Activated T-helper 9 cell treated with anti-CD3 and anti-CD28 coated beads, Interleukin-2, amount 50 U/mL, for 16 hours (primary cell): ENCODE measurements at places on chromosomes 7 and 10.

DNA sequence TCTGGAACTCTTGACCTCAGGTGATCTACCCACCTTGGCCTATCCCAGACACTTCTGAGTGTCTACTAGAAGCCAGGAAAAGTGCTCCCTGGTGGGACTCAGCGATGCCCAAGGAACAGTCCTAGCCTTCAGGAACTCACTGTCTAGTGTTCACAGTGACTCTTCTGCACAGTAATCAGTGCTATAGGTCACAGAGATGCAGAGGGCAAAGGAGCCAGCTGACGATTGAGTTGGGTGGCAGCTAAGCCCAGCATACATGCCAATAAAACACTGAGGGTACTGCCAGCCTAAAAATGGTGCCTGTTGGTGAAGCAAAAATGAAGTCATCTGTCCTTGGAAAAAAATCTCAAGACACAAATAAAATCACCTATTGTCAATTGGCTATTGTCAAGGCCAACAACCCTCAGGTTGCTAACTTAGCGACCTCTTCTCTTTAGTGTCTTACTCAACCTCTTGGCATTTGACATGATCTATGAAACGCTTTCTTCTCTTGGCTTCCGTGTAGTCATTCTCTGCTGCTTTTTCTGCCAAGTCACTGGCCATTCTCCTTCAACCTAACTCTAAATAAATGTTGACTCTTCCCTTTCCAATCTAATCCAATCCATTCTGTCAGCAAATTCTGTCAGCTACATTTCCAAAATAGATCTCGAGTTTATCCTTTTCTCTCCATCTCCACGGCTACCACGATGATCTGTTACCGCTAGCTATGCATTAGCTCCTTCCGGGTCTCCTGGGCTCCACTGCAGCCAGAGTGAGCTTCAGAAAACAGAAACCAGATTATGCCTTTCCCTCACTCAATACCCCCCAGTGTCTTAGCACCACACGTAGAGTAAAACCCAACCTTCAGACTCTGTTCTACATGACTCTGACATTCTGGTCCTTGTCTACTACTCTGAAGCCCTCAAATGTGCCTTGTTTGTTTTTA is 99.2 kb downstream of the ATXN7L1 start:
- DNase-seq = no peak

DNA sequence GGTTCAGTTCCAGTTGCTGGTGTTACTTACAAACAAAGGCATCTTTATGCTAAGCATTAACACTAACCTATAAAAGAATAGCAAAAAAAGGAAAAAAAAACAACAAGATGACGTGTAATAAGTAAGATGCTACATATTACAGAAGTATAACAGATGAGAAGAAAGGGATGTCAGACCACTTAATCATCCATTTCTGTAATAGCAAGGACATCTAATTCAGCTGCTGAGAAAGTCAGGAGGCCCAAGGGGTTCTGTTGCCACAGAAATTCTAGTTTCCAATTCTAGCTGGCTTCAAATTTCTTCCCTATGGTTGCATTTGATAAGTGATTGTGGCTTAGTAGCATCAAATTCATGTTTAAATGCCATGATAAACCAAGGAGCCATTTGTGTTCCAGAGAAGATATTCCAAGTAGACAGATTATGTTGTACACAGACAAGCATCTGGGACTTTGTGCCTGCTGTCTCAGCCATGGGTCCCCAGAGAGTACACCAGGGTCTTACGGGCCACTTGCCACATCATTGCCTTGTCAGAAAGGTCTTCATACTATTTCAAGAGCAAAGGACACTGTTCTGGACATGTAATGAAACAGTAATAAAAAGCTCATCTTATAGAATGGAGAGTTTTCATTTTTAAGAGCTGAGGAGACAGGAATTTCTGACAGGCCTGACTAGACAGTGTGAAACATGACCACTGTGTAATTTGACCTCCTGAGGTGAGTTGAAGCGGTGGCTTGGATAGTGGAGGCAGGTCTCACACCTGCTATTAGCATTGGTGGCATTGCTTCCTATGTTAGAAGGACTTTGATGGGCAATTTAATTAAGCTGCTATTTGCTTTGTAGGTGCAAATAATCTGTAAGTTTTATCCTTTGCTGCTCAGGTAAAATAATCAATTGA is 4.2 kb upstream of the ASB4 start:
- no peak for DNase-seq

GRCh38 chr7:2792856-2793487 is 51.1 kb downstream of the GNA12 start:
- DNase-seq = no peak

DNA sequence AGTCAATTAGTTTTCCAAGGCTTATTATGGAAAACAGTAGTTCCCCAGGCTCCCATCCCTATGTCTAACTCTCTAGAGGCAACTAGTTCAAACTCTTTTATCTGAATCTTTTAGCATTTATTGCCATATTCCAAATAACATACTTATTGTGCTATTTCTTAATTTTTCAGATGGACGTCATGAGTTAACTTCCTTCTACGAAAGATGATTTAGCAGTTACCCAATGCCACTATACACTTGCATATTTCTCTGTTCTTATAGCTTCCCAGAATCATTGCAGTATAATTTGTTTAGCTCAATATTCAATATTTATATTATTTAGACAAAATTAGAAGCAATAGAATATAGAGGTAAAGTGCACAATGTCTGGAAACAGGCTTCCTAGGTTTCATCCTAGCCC is 52.8 kb downstream of the REEP3 start:
- no peak for DNase-seq

DNA sequence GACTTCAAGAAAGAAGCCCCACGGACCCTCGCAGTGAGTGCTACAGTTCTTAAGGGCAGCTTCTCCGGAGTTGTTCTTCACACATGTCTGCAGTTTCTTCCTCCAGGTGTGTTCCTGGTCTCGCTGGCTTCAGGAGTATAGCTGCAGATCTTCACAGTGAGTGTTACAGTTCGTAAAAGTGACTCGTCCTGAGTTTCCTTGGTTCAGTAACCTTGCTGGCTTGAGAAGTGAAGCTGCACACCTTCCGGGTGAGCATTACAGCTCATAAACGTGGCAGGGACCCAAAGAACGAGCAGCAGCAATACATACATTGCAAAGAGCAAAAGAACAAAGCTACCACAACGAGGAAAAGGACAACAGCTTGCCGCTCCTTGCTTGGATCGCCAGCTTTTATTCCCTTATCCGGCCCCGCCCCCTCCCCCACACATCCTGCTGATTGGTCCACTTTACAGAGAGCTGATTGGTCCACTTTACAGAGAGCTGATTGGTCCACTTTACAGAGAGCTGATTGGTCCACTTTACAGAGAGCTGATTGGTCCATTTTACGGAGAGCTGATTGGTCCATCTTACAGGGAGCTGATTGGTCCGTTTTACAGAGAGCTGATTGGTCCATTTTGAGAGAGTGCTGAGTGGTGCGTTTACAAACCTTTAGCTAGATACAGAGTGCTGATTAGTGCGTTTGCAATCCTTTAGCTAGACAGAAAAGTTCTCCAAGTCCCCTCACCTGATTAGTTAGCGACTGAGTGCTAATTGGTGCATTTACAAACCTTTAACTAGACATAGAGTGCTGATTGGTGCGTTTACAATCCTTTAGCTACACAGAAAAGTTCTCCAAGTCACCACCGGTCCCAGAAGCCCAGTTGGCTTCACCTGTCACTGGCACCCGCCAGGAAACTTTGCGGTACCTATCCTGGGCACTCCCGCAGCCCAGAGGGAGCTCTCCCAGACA is 165.3 kb downstream of the AGMO start:
- DNase-seq = no peak

- DNase-seq = no peak
These were observed 483.0 kb downstream of the PLXDC2 start for GRCh38 chr10:20299034-20299736.

DNA sequence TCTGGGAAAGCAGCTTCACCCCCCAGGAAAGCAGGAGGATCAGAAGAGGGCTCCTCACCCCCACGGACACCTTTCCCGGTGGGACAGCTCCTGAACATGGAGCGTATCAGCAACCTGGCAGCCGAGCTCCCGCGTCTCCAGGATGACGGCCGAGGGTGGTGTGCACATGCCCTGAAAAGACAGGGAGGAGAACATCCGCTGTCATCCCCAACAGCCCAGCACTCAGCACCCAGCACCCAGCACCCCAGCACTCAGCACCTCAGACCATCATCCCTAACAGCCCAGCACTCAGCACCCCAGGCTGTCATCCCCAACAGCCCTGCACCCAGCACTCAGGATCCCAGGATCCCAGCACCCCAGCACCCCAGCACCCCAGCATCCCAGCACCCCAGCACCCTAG is 3.9 kb upstream of the CFAP46 start:
- DNase-seq = no peak

DNA sequence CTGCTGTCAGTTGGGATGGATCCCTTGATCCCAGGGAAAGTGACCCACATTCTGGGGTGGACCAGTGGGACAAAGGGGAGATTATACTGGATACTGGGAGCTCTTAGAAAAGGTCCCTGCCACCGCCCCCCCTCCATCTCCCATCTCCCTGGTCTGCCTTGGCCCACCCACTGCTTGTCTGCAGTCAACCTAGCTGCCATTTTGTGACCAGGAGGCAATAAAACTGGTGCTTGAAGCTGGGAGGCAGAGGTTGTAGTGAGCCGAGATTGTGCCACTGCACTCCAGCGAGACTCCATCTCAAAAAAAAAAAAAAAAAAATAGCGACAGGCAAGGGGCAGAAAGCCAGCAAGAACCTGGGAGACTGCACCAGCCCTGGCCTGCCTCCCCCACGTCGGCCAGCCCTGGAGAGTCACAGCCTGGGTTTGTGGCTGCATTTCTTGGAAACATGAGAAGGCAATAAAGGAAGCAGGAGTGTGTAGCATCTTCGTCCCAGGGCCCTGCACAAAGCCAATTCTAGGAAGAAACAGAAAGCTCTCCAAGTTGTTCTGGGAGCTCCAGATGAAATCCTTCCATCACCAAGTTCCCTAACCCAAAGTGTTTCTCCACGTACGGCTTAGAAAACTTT is 4.7 kb upstream of the ARPC1B start:
- no peak for DNase-seq

GRCh38 chr7:127822822-127823508 is 171.0 kb downstream of the SND1 start:
- no peak for DNase-seq

DNA sequence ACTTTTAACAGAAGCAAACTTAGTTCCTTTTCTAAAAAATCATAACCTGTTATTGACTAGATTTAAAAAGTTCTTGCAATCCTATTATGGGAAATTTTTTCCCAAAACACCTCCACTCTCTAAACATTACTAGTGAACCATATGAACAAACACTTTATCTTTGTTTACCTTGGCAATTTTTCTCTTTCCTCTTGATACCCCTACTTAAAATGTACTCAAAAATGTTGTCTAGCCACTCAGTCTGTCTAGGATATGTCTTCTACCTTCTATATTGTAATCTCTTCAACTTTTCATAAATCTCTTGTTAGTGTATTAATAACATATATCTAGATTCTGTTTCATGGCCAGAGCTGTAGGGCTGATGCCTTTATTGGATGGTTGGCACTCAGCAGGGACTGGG is 630.0 kb upstream of the GRM3 start:
- DNase-seq = no peak

DNA sequence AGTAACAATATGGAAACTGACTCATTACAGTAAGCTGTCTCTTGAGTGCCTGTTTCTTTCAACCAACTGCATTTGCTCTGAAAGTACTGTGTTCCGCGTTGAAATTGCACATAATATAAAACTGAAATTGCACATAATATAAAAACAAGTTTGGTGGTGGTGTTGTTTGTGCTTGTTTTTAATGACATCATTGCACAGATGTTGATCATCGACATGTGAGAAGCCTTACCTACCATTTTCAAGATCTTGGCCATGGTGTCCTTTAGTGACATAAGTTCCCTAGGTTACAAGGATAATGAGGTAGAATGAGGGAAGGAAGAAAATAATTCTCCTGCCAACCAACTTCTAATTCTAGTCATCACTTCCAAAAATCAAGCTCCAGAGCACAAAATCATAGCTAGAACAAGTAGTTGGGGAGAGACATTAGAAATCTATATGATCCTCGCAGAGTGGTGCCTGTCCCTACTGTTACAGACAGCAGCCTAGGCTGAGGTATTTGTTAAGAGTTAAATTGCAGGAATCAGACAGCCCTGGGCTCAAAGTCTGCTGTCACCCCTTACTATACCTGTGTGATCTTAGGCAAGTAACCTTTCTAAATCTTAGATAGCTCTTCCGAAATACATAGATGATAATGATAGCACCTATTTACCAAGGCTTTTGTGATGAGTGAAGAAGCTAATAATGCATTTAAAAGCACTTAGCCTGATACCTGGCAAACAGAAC is 29.3 kb downstream of the DOCK4 start:
- DNase-seq = no peak

- DNase-seq = no peak
These were observed 60.9 kb upstream of the COL1A2 start for GRCh38 chr7:94333810-94334209.

DNA sequence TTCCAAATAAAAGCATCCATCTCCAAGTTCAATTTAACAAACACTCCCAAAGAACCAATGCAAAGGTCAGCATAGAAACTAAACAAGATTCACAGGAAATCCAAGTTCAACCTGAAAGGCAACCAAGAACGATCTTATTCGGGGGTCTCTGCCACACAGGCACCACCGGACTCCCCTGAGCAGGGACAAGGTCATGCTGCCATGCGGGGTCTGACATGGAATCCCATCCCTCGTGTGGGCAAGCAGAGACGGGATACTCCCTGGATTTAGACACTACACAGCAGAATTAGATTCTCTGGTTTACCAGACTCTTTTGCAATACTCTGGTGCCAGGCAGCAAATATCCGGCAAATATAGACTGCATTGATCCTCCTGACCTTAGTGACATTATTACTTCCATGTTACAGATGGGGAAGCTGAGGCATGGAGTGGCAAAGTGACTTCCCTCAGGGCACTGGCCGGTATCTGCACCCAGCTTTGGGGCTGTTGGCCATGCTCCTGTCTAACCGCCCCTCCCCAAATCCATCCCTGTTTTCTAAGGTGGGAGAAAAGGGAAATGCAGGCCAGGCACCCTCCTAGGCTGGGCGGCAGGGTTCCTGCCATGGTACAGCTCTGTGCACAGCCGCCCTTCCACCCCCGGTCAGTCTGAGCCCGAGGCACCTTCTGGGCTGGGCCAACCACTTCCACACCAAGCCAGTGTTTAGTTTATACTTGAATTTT is 111.8 kb downstream of the VIPR2 start:
- DNase-seq = no peak

DNA sequence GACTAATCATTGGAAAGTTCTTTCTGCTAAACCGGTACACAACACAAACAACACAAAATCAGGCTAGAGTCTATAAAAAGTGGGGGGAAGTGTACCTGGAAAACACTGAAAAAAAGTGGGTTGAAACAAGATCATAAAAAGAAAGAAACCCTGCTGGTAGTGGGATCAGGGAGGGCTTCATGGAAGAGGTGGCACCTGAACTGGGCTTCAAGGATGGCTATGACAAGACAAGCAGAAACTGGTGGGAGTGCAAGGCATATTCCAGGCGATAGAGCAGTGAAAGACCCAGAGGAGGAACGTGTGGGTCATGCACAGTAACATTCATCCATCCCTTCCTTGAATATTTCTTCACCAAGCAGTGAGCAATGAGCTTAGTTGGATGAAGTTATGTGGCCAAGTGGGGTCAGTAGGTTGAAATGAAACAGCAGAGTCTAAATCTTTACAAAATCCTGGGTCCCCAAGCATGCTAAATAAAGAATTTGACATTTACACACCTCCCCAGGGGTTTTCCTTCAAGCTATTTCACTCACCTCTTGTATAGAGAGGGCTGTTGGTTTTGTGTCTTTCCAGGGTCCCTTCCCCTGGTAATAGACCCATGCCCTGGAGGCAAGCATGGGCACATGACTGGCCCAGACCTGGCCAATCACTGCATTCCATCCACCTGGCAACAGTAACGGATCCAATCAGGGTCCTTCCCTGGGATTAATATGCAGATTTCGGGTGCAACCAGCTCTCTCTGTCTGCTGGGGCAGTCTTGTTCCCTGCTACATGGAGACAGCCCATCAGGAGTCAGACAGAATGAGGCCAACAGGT is 38.2 kb downstream of the SPOCK2 start:
- DNase-seq = no peak
